ENCODE measurements at places on chromosomes 1 and 21.

DNA sequence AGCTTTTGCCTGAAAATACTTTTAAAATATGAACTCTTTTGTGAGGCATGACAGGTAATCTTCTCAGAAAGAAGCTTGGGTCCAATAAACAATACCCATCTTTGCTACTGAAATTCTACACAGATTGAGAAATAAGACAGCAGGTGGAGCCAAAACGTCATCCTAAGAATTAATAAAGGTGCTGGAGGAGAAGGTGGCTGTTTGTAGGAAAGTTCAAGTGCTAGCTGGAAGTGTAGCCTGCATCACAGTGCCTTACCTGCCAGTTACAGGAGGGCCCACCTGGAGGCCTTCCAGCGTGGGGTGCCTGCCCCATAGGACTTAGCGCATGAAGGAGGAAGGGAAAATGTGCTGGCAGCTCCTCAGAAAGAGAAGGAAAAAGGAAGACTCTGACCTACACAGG is 93.7 kb downstream of the TTC3 start:
- no peak for DNase-seq

GRCh38 chr1:163241746-163242145 is 39.0 kb upstream of the RGS5 start:
- DNase-seq = no peak

- no peak for DNase-seq
Observed at GRCh38 chr1:111480674-111481073, 6.9 kb downstream of the C1orf162 start.

GRCh38 chr1:10471411-10472219 is 714 bp downstream of the DFFA start:
- DNase-seq = no peak

- DNase-seq = no peak
Observed at GRCh38 chr1:177897998-177898654, 71.7 kb downstream of the SEC16B start.

DNA sequence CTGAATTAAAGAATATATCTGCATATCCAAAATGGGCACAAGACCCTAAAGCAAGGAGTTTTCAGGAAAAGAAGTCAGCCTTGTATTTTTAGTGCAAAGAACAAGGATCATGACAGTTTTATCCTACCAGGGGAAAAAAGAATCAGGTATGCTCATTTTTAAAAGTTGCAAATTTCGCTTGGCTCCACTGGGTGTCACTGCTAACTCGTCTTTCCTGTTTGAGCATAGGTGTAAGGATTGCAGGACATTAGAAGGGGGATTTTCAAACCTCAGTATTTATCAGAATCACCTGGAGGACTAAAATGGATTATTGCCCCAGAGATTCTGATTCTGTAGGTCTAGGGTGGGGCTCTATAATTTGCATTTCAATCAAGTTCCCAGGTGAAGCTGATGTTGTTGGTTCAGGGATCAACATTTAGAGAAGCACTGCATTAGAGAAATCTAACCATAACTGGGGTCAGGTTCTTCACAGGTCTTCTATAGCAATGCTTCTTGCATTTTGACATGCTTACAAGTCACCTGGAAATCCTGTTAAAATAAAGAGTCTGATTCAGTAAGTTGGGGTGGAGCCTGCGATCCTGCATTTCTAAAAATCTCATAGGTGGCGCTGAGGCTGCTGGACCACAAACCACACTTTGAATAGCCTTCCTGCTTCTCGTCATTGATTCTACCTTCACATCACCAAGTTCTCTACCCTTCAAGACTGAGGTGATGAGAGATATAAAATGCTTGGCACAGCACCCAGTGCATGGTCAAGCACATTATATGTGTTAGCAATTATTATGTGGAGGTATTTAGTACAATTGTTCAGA is 39.6 kb downstream of the NUF2 start:
- DNase-seq = no peak

GRCh38 chr1:8525216-8525557 is 207.3 kb downstream of the SLC45A1 start:
- DNase-seq = no peak

DNA sequence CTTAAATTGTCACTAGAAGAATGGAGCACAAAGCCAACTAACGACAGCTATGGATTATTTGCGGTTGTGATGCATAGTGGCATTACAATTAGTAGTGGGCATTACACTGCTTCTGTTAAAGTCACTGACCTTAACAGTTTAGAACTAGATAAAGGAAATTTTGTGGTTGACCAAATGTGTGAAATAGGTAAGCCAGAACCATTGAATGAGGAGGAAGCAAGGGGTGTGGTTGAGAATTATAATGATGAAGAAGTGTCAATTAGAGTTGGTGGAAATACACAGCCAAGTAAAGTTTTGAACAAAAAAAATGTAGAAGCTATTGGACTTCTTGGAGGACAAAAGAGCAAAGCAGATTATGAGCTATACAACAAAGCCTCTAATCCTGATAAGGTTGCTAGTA is 13.5 kb downstream of the USP1 start:
- DNase-seq = no peak

DNA sequence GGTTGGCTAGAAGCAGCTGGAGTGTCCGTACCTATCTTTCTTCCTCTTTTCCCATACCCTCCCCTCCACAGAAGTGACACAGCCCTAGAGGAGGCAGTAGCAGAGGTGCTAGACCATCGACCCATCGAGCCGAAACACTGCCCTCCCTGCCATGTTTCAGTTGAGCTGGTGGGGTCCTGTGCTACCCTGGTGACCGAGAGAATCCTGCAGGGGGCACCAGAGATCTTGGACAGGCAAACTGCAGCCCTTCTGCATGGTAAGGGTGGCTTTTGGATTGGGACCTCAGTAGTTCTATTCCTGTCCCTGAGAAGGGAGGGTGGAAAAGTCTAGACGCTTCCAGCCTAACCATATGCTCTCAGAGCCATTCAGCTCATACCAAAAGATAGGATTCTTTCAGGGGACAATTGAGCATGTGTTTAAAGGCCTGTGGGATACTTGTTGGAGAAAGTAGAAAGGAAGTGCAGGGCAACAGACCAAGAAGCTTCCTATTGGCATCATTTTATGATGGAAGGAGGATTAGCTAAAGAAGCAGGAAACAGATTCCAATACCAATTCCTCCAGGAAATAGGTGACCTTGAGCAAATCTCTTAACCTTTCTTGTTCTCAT is 11.7 kb upstream of the BNIPL start:
- DNase-seq = peak; percentile 87

- DNase-seq = peak; percentile 13
Observed at GRCh38 chr1:8816831-8817411, 519 bp downstream of the RERE start.

GRCh38 chr1:147853391-147853790 is 49.2 kb upstream of the GJA8 start:
- DNase-seq = no peak

DNA sequence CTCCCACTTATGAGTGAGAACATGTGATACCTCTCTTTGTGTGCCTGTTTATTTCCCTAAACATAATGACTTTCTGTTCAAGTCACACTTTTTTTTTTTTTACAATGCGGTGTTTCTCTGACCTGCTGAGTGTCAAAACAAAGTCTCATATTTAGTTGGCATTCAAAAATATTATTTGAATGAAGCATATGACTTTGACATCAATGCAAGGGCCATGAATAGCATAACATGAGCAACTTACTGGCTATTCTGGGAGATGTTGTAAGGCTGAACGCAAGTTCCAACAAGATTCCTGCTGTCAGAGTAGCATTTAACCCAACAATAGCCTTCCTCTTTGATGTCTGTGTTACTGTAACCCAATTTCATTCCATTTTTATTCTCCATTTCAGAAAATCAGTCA is 2.0 kb upstream of the KRTAP19-1 start:
- no peak for DNase-seq

GRCh38 chr1:97350662-97351061 is 570.2 kb downstream of the DPYD start:
- no peak for DNase-seq

GRCh38 chr1:83882906-83883305 is 116.0 kb downstream of the TTLL7 start:
- DNase-seq = no peak

DNA sequence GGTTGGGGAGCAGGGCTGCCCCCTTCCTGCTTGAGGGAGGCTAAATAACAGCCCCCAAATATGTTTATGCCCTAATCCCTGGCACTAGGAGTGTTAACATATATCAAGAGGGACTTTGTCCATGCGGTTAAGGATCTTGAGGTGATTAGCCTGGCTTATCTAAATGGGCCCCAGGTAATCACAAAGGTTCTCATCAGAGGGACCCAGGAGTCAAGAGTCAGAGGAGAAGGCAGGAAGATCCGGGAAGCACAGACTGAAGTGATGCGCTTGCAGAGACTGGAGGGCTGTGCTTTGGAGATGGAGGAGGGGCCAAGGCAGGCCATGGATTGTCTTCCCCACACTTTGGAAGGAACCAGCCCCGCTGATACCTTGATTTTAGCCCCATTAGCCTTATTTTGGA is 86.4 kb downstream of the IER5 start:
- DNase-seq = no peak

DNA sequence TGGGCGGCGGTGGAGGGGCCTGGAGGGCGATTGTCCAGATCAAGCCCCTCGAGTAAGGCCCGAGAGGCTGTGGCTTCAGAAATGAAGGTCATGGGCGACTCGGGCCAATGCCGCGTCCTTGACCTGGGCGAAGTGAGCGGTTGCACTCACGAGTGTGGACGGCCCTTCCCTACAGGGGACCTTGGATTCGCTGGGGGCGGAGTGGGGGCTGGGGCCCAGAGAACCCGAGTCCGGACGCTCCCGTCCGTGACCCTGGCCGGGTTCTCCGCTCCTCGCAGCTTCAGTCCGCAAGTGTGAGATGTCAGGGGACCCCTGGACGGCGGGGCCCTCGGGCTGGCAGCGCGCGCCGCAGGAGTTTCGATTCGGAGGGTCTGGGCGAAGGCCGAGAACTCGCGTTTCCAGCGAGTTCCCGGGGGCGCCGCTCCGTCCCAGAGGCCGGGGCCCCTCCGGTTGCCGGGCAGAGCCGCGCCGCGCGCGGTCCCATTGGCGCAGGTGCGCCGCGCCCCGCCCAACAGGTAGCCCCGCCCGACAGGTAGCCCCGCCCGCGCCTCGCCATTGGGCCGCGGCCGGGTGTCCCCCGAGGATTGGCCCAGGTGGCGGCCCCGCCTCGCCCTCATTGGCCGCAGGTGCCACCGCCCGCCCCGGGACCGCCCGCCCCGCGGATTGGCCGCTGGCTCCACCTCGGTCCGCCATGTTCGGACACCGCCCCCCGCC is at the start of gene PRKCZ:
TSS of gene PRKCZ (plus strand) at position 694 of the 714 bp plus-strand sequence. CDS start 220 bp downstream, outside the sequence.
- DNase-seq = peak; percentile 92

- DNase-seq = no peak
Observed at GRCh38 chr1:239795304-239795703, 296.4 kb upstream of the FMN2 start.

DNA sequence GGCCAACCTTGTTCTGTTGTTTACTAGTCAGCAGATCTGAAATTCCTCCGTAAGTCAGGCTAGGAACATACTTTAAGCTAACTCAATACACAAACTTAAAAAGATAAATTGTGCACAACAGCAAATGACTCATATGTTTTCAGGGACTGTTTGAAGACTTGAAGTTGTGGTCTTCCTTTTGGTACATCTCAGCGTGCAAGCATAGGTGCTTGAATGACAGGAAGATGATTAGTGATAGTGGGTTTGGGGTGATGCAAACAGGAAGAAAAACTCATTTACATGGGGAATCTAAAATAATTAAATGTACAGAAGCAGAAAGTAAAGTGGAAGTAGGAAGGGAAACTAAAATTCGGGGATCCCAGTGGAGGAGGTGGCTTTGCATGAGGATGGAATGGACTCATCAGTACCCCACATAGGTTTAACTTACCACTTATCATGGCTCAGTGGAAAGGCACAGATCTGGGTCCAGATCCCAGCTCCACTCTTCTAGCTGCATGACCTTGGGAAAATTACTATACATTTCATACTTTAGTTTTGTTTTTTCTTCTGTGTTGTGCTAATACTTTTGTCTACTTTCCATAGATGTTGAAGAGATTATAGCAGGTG is 122.3 kb downstream of the XCL2 start:
- no peak for DNase-seq

DNA sequence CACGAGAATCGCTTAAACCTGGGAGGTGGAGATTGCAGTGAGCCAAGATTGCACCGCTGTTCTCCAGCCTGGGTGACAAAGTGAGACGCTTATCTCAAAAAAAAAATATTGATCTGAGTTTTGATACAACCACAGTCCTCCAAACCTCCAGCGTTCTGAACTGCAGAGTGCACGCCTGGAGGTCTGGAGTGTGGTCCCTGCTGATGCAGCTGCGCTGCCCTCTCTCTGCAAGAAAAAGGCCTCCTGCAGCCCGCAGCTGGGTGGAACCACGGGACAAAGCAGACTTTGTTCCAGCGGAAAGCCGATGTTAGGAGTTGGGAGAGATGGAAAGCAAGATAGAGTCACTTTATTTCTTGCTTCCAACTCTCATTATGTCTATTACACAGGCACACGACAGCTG is 144.9 kb upstream of the SOD1 start:
- DNase-seq = no peak

- no peak for DNase-seq
Observed at GRCh38 chr1:225440380-225441221, 12.8 kb upstream of the LBR start.

DNA sequence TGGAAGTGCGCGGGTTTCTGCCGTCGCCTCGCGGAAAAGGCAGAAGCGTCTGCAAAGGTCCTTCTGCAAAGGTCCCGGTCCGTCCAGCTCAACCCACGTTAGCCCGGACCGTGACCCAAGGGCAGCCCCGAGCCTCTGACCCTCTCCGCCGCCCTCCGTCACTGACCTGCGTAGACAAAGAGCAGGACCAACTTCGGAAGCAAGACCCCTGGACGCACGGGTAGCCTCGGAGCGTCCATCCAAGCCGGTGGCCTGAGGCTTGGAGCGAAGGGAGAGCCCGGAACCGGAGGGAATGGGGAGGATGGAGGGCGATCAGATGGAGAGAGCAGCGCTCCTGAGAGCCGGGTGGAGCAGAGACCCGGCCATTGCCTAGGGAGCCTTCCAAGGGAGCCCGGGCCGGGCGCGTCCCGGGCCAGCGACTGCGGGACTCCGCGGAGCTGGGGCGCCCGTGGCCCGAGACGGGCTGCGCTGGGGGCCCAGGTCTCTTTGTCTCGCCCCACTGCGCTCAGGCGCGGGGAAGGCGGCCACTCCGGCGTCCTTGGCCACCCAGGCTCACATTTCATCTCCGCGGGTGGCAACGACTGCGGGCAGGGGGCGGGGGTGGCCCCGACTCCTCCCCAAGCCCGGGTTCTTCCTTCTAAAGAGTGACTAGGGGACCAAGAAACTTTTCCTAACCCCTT is at the start of gene CYYR1:
TSS of gene CYYR1 (minus strand) at position 585 of the 680 bp plus-strand sequence. CDS start at position 239, 346 bp downstream.
- DNase-seq = no peak

GRCh38 chr1:119143706-119144105 is 3.3 kb upstream of the WARS2 start:
- no peak for DNase-seq

DNA sequence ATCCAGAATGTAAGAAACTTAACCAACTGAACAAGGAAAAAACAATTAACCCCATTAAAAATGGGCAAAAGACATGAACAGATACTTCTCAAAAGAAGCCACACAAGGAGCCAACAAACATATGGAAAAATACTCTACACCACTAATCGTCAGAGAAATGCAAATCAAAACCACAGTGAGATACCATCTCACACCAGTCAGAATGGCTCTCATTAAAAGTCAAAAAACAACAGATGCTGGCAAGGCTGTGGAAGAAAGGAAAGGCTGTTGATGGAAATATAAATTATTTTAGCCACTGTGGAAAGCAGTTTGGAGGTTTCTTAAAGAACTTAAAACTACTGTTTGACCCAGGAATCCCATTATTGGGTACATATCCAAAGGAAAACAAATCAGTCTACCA is 51.2 kb downstream of the RGS4 start:
- DNase-seq = no peak

GRCh38 chr1:35448344-35448801 is 108.8 kb downstream of the KIAA0319L start:
- no peak for DNase-seq

GRCh38 chr1:23194119-23194984 is 22.9 kb downstream of the HTR1D start:
- no peak for DNase-seq

- no peak for DNase-seq
Observed at GRCh38 chr1:21670059-21670881, 1.1 kb upstream of the RAP1GAP start.
